ENCODE measurements at places on chromosomes 1 and 21.
A peak's percentile ranks its signal among the peaks of the same experiment; 100 is the strongest.

DNA sequence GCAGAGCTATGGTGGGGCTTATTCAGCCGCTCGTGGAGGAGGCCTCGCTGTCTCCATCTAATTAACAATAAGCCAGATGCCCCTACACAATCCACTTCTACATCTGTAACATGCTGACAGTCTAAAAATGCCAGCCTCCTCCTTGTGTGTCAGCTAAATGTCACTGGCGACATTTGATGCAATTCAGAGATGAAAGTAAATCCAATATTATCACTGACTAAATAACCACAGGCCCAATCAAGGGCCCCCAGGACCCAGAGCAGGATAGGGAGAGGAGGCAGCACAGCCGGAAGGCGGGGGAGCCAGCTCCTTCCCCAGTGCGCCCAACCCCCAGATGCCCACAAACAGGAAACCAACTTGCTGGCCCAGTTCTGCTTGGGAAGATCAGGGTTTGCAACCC lies 76.6 kb downstream of the DMRTA2 start:
- DNase-seq, result no peak

DNA sequence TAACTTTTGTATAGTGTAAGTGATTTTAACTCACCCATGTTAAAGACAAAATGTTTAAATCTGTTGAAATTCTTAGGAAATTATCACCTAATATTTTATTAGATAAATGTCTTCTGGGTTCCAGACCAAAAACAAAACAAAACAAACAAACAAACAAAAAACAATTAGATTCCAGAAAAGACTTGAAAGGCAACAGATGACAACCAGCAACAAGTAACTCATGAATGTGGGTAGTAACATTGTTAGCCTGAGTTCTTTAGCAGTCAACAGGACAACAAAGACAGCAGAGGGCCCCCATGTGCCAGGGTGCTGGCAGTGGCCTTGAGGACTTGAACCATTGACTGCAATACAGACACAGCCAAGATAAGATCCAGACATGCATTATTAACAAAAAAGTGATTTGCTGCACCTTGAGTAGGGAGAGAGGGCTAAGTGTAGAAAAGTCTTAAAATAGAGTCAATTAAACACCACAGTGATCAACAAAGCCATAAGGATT lies 2.4 kb upstream of the CD247 start:
- DNase-seq, result no peak

- no peak for DNase-seq
These were observed 54.5 kb downstream of the TM2D1 start for GRCh38 chr1:61670445-61670844.

- DNase-seq, result no peak
These were observed 831.1 kb upstream of the PRMT6 start for GRCh38 chr1:106225403-106225802.

- no peak for DNase-seq
These were observed 155.1 kb downstream of the VPS13D start for GRCh38 chr1:12384836-12385456.

DNA sequence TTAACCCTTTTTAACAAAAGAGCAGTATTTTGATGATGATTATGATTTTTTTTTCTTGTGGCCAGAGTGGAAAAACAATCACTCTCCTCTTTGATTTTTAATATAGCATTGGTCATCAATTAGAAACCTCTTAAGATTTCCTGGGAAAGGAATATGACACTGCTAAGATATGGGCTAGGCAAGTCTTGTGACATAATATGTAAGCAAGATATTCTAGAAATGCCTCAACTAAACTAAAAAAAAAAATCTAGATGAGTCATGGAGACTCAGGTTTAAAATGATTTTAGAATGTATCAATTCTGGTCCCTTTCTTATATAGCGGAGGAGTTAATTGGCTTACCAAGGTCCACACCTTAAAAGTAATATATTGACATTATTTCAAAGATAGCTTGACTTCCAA lies 60.3 kb upstream of the JUN start:
- DNase-seq, result no peak

GRCh38 chr1:223016890-223017289 lies 126.2 kb downstream of the TLR5 start:
- DNase-seq, result no peak

DNA sequence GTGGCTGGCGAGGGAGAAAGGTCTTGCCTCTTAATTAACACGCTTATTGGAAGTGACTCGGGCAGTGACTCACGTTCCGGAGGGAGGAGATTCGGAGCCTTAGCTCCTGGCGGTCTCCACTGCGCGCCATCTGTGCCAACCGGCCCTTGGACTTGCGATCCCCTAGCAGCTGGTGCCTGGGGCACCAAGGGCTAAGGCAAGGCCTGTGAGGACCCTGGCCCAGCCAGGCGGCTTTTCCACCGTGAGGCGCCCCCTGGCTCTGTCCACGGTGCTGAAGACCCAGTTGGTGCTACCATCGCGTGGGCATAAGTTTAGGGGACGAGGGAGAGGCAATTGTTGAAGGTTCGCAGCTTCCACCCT lies 1.3 kb upstream of the SYT6 start:
- DNase-seq, result no peak

DNA sequence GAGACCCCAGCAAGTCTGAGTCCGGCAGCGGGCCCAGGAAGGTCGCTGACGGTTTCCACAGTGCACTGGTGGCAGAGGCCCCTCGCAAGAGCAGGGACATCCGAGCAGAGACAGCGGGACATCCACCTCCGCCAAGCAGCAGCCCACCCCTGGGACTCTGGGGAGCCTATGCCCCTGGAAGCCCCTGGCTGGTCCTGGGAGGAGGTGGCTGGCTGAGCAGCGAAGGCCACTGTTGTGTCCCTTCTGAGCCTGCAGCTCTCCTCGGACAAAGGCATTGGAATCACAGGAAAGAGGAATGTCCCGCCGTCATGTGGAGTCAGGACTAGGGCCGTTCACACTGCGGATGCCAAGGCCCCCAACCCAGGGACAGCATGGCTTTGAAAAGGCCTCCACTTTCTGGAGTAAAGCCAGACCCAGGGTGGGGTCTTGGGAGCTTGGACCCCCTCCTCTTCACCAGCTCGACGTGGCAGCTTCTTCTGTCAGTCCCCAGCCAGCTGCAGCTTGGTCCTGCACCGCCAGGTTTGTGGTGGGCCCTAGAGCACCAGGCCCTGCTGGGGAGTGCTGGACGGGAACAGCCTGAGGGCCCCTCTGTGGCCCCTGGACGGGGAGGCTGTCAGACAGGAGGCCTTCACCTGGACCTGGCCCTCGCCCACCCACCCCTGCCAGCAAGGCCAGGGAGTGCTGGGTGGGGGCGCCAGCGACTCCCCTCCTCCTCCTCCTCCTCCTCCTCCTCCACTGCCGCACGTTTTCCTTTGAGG lies 1.4 kb downstream of the MEGF6 start:
- no peak for DNase-seq

- DNase-seq, result no peak
These were observed 32.6 kb downstream of the CDCP2 start for GRCh38 chr1:54120018-54120697.

DNA sequence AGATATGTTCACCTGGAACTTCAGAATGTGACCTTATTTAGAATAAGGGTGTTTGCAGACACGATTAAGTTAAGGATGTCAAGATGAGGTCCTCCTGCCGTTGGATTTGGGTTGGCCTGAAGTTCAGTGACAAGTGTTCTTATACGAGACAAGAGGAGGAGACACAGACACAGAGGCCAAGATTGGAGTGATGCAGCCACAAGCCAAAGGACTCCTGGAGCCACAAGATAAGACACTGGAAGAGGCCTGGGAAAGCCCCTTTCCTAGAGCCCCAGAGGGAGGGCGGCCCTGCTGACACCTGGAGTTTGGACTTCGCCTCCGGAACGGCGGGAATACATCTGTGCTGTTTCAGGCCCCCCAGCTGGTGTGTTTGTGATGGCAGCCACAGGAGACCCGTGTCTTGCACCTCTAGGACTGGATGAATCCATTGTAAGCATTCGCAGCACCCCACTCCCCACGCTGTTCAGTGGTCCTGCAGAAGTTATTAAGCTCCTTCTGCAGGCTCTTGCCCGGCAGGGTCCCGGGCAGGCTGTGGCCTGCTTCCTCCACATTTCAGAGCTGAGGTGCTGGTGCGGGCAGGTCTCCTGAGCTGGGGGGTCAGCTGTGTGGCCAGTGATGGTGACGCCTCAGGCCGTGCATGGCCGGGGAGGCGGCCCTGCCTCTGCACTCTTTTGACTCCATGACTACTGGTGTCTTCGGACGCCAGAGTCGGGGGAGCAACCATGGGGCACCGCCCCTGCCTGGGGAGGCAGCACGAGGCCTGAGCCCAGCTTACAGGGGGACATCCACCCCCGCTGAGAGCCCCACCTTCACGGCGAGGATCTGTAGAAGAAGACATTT lies 34.6 kb downstream of the UMODL1 start:
- DNase-seq, result no peak

DNA sequence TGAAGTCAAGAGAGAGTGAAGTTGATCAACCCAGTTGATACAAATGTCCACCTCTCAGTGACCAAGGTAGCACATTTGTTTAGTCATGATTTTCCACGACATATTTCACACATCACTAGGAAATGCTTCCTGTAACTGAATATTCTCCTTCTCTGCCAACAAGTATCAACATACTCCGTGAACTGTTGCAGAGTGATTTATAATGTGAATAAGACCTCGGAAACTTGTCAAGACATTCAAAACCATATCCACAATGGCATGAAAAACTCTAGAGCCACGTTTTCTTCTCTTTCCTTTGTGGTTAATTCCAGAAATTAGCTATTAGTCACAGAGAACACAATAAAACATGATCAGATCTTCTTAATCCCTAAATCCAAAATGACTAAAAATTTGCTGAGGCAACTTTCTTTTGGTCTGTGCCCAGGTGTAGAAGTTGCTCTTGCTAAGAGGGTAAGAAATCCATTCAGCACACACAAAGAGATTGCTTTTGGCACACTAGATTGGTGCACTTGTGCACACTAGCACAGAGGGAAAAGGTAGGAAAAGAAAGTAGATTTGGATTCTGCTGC lies 244.3 kb upstream of the NRIP1 start:
- no peak for DNase-seq

- no peak for DNase-seq
These were observed 13.6 kb downstream of the YTHDF2 start for GRCh38 chr1:28750330-28750729.

DNA sequence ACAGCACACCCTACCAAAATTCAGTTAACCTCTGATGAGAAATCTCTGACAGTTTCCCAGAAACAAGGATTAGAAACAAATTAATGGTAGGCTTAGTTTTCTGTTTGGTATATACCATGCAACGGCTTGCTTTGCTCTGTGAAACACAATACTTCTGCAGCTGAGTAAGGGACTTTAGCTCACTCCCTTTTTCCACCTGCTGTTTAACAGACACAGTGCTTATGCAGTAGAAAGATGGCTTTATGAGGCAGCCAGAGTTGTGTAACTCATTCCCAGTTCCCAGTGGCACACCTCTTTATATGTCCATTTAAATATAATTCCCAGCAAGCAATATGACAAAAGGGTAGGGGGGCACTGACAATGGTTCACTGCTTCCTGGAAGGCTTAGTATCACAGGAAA lies 124.0 kb downstream of the PIGK start:
- DNase-seq, result no peak

GRCh38 chr1:19430121-19431068 lies 54.9 kb downstream of the CAPZB start:
- DNase-seq, result peak; percentile 55

DNA sequence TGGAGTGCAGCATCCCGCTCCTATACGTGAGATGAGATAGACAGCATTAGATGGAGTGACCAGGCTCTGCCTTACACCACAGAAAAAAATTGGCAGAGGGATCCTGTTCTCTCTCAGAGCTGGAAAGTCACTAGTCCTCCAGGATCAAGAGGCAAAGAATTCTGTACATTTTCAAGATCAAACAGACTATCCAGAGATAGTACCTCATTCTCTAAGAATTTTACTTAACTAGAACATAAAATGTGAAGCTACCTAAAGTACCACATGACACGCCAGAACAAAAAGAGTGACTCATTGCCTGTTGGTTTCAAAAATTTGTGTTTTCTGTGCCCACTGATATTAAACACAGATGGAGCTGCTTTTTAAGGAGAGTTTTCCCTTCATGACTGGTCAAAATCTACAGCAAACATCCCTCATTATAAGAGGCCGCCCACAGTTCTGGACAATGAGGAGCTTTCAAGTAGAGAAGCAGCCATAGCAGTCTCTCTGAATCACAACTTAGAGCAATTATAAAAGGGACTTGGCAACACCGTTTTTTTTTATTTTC lies 32.3 kb downstream of the CD160 start:
- DNase-seq, result no peak

DNA sequence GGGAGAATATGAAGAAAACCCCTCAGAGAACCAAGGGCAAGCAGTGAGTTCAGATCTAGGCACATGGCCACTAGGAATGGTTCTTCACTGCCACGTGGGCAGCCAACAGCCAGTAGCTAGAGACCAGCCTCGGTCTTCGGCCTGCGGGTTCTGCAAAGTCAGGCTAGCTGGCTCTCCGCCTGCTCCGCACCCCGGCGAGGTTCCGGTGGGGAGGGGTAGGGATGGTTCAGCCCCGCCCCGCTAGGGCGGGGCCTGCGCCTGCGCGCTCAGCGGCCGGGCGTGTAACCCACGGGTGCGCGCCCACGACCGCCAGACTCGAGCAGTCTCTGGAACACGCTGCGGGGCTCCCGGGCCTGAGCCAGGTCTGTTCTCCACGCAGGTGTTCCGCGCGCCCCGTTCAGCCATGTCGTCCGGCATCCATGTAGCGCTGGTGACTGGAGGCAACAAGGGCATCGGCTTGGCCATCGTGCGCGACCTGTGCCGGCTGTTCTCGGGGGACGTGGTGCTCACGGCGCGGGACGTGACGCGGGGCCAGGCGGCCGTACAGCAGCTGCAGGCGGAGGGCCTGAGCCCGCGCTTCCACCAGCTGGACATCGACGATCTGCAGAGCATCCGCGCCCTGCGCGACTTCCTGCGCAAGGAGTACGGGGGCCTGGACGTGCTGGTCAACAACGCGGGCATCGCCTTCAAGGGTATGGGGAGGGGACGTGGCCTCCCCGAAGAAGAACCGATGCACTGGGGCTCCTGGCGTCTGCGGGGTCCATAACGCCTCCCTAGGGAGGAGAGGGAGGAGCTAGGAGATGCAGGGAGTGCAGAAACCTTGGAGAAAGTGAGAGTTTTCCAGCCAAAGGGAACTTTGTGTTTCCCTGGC lies at the start of gene CBR1:
Gene CBR1, plus strand, starts transcription at position 312 of the 871 bp plus-strand sequence. Its CDS starts 92 bp downstream, at position 404.
- DNase-seq, result peak; percentile 80

- peak; percentile 76 for DNase-seq
These were observed at the start of gene ARHGEF2 for GRCh38 chr1:155978325-155978972. TSS of gene ARHGEF2 (minus strand) at chr1:155978547. CDS start at chr1:155978427, 120 bp downstream.

GRCh38 chr21:41965045-41965444 lies 11.2 kb upstream of the C2CD2 start:
- DNase-seq, result no peak

DNA sequence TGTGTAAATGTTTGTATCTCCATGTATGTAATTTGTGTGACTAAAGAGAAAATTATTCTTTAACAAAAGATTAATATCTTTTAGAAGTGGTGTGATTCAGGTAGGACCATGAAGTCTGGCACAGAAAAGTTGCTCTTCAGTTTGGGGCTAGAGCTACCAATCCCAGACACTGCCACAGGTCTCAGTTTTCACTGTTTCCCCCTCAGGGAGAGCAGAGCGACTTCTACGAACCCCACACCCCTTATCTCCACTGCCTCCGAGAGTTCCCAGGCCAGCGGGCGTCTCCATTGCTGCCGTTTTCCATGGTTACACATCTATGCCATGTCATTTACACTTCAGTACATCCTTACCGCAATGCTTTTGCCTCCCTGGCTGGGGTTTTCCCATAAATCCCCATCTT lies 93.0 kb upstream of the SMYD2 start:
- no peak for DNase-seq

- DNase-seq, result no peak
These were observed 27.4 kb upstream of the ZBTB21 start for GRCh38 chr21:42037516-42037915.

Data from frontal cortex (tissue), 4 donors.